ENCODE measurements at places on chromosomes 1 and 21.

DNA sequence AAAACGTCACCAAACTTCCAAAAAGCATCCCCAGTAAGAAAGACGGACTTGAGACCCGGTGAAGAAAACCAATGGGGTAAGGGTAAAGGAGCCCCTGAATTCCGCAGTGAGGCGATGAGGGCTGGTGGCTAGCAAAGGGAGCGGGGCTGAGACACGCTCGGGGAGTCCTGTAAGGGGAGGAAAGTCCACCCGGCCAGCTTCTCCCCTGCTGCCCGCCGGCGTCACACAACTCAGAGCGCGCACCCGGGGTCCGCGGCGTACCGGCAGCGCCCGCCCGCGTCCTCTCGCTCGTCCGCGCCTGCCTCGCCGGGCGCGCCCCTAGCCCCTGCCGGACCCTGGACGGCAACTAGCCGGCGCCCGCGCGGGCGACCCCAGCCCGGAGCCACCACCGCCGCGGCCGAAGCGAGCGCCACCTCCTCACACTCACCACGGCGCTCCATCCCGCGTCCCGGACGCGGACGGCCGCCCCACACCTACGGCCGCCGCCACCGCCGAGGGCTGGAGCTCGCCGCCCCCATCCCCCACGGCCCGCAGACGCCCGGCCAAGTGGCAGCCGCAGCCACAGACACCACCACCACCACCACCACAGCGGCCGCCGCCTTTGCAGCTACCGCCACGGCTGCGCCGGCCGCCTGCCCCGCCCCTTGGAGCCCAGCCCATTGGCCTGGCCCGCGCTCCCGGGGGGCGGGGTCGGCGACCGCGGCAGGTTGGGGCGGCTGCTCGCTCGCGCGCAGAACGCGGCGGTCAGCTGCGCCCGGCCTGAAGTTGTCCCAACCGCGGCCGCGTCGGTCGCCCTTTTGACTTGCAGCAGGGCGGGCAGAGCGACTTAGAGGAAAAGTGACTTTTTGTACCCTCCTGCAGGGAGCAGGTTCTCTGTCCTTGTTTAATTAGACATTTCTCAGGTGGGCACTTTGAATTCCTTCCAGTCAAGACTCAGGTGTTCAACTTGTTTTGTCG, 10.0 kb upstream of the ARHGAP29 start:
- DNase-seq: peak; percentile 88

DNA sequence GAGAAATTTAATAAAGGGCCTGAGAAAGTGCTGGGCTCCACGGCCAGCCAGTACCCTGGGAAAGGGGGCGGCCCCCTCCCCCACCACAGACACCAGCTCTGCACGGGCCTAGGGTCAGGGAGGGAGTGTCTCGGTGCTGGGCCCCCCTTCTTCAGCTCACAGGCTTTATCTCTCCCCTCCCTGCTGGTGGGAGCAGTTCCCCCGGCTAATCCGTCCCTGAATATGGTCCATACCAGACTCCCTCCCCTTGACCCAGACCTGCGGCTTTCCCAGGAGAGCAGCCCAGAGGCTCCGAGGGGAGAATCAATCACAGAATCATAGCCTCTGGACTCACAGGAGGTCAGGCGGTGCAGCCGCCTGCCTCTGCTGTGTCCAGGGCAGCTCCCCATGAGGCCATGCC, 26.0 kb upstream of the RSPO1 start:
- DNase-seq: no peak

DNA sequence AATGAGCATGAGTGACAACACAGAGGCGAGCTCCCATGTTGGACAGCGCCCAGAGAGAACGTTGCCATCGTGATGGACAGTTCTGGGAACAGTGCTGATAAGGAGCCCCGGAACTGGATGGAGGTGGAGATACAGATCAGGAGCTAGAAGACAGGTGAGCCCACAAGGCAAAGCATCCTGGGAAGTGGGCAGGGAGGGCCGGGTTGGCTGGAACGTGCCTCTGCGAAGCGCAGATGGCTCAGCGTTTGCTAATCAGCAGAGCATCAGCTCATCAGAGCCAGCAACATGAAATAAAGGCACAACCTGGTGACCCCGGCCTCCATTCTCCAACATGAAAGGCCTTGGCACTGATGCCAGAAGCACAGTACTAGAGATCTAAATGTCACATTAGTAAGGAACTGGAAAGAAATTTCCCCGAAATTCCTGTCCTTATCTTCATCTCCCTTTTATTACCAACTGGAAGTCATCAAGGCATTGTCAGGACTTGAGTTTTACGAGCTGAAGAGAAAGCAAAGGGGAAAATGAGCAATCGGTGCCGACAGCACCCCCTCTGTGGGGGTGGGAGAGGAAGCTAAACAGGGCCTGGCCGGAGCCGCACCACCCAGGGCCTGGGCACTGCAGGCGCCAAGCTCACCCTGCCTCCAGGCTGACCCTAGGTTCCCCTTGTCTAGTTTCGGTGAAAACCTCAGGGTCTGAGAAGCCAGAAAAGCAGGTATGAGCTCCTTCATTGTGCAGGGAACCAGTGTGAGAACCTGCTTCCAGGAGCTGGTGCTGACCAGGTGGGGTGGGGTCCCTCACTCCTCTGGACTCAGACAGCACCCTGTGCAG, 19.9 kb downstream of the ABCA4 start:
- no peak for DNase-seq

DNA sequence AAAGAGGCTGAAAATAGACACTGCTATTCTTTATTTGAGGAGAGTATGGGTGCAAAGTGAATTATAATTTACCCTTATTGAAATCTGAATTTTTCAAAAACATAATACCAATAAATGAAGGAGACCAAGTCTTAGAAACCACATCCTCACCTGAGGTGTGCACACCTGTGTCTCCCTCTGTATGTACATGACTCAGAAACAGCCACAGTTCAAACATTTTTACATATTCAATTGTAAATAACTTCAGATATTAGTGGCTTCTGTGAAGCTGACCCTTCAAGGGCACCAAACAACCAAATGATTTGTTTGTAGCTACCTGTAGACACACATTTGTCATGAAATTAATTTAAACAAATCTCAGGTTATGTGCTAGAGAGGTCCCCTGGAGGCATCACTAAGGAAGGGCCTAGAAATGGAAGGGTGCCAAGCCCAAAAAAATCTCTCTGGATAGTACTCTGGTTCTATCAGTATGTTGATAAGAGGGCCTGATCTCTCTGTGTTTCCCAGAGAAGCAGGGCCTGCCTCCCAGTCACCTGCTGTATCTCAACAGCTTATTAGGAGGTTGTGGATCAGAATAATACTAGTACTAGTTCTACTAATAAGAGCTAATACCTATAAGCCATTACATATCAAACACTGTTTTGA, 28.1 kb downstream of the ERI3 start:
- DNase-seq: no peak

- DNase-seq: no peak
Observed at GRCh38 chr1:99643021-99643779, 2.7 kb upstream of the PALMD start.

DNA sequence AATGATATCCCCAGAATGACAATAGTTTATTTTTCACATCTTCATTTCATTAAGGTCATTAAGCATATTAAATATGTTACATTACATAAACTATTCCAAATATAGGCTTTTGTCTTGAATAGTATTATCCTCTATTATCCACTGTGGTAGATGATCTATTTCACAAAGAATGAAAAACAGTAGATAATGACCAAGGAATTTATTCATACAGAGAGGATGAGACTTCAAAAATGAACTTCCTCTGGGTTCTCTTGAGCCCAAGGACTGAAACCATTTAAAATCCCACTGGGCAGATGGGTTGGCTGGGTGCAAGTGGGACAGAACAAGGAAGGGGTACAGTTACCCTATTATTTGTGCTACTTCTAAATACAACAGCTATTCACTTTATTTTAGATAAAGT, 33.0 kb downstream of the PTPN14 start:
- DNase-seq: no peak

- no peak for DNase-seq
Observed at GRCh38 chr1:43518935-43519686, 11.6 kb upstream of the PTPRF start.

DNA sequence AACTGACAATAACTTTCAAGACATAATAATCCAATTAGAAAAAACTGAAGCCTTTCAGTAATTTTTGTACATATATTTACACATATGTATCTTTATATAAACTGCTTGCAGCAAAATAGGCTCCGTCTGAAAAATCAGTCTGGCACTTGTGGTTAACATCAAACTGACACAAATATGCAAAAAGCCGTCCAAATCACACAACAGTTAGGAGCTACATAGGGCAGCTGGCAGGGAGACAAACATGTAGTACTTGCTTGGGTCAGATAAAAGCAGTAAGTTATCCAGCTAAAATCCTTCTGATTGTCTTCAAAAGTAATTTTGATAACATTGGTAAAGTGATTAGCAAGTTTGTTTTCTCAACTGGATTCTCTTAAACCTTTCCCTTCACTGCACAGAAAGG, 14.7 kb upstream of the GUCA2A start:
- no peak for DNase-seq

DNA sequence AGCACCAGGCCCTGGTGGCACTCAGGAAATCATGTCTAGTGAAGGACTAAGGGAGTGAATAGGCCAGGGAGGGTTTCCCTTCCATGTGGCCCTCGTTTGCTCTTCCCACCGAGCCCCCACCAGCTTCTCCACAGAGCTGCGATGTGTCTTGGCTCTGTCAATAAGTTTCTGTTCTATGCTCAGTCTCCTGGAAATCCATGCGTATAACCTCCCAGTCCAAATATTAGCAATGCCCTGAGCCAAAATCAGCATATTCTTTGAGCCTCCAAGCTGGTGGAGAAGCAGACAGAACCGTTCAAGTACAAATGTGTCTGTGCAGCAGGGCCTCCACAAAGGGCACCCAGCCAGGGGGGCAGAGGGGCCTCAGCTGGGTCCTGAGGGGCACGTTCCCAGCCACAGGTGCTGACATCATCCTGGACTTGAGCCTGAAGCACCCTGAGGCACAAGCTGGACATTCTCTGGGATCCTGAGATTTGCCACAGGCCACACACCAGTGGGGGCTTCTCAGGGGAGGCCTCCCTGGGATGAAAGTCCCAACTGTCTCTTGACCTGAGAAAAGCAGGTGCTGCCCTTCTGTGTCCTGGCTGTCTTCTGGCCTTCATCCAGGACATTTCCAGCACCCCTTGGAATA, 350.5 kb upstream of the VAMP3 start:
- DNase-seq: no peak
